ENCODE measurements at places on chromosomes 13 and 19.

GRCh38 chr13:57932061-57932460 is 300.5 kb downstream of the PCDH17 start:
- no peak for DNase-seq

GRCh38 chr13:28467034-28467433 is 27.9 kb downstream of the FLT1 start:
- no peak for DNase-seq

- DNase-seq = no peak
Observed at GRCh38 chr13:23443878-23444277, 10.4 kb upstream of the SACS start.

DNA sequence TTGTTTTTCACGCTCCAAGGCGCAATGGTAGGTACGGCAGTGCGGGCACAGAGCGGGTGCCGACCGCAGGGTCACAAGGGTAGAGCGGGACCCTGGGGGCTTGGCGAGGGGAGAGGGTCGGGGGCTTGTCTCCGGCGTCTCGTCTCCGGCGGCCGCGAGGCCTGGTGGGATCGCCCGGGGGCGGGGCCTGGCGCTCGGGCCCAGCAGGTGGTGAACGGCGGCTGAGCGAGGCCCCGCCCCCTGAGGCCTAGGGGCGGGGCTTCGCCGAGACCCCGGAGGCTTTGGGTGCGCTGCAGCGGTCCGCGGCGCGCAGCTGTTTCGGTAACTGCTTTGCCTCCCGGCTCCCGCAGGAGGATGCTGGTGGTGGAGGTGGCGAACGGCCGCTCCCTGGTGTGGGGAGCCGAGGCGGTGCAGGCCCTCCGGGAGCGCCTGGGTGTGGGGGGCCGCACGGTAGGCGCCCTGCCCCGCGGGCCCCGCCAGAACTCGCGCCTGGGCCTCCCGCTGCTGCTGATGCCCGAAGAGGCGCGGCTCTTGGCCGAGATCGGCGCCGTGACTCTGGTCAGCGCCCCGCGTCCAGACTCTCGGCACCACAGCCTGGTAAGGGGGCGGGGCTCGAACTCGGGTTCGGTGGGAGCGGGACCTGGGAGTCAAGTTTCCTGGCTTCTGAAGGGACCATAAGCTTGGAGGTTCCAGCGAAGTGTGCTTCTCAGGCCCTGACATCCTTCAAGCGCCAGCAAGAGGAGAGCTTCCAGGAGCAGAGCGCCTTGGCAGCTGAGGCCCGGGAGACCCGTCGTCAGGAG is at the start of gene TSEN34:
Gene TSEN34 (plus strand): TSS at position 298 of the 800 bp plus-strand sequence. CDS start 57 bp downstream, at position 355.
- no peak for DNase-seq

DNA sequence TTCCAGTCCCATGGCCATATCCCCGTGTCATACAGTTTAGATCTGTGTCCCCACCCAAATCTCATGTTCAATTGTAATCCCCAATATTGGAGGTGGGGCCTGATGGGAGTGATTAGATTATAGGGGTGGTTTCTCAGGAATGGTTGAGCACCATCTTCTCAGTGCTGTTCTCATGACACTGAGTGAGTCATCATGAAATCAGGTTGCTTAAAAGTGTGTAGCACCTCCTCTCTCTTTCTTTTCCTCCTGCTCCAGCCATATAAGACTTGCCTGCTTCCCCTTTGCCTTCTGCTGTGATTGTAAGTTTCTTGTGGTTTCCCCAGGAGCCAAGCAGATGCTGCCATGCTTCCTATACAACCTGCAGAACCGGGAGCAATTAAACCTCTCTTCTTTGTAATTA is 197.8 kb downstream of the NALCN start:
- no peak for DNase-seq

DNA sequence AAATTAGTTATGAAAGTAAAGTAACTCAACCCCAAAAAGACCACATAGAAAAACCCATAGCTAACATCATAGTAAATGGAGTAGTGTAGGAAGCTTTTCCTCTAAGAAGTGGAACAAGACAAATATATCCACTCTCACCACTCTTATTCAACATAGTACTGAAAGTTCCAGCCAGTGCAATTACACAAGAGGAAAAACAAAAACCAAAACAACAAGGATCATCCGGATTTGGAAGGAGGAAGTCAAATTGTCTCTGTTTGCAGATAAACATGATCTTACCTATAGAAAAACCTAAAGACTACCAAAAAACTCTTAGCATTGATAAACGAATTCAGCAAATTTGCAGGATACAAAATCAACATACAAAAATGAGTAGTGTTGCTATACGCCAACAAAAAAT is 8.5 kb upstream of the SIGLEC8 start:
- no peak for DNase-seq

DNA sequence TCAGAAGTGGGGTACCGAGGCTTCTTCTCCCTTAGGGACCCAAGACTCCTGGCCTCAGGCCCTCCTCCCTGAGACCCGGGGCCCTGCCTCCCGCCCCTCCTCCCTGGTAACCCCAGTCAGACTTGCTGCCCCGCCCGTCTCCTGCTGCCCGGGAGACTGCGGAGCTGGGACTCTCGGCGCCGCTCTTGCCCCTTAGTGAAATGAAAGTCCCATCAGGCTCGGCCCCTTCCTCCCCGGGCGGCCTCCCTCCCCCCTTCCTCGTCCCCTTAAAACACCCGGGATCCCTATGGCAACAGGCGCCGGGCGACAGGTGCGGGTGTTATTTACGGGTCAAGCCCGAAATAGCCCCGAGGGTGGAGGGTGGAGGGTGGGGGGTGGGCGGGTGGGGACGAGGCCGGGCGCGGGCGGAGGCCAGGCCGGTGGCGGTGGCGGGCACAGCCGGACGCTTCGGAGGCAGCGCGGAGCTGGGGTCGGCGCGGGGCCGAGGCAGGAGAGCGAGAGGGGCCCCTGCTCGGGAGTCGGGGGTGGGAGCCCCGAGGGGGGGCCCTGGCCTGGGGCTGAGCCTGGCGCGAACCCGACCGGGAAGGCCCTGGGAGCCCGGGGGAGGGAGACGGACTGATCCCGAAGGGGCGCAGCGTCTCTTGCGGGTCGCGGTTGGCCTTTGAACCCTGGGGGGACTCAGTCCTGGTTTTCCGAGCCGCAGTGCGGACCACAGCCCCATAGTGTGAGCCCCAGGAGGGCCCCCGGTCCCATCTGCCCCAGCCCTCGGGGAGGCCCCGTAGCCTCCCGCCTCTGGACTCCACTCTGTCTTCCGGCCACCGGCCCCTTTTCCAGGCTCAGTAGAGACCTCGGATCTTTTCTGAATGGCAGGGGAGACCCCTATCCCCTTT is at the start of gene CACNG6:
Gene CACNG6 (plus strand): TSS at position 414 of the 890 bp plus-strand sequence. CDS start 1,241 bp downstream, outside the sequence.
- DNase-seq = no peak

DNA sequence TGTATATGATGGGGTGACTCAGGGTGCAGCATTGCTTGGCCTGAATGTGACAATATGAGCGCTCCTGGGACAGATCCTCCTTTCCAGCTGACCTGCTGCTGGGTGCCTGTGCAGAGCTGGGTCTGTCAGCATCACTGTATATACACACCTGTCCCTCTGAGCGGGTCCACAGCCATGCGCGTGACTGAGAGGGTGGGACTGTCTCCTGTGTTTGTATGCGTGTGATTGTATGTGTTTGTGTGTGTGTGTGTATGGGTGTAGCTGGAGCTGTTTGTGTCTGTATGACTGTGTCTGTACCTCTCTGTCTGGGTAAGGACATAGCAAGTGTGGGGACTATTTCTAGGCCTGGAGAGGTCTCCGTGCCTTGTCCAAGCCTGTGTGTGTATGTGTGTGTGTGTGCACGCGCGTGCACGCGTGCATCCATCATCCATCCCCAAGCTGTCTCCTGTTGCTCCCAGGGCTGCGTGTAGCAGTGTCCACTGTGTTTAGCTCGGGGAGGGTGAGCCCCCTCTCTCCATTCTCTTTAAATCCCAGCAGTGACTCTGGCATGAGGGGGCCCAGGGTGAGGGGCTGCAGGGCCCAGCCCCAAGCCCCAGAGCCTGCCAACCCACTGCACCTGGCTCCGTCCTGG is 8.3 kb downstream of the IGLON5 start:
- DNase-seq = no peak

DNA sequence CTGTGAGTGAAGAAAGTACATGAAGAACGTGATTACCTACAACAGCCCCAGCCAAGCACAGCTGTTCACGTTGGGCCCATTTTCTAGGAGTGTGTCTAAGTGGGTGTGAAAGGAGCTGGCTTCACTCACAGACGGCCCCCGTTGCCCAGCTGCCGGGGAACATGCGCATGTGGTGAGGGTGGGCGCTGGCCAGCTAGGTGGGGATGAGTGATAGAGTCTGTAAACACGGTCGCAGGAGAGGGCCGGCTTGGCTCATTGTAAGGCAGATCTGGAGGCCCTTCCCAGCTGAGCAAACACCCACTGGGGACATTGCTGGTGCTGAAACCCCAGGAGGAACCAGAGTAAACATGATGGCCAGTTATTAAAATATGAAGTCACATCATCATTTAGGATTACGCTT is 160.5 kb downstream of the TEX29 start:
- DNase-seq = no peak

DNA sequence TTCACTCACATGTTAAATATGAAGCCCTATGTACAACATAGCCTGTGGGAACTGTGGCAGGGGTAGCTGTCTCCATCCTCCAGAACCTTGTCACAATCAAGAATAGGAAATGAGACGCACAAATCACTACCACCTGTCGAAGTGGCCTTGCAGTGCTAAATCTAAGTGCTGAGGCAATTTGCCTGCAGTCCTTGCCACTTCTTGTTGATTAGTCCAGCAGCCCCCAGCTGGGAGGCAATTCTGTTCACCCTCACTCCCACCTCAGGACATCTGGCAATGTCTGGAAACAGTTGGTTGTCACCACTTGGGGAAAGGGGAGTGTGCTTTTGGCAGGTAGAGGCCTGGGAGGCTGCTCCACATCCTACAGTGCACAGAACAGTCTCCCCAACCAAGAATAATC is 10.7 kb downstream of the RFX2 start:
- no peak for DNase-seq

DNA sequence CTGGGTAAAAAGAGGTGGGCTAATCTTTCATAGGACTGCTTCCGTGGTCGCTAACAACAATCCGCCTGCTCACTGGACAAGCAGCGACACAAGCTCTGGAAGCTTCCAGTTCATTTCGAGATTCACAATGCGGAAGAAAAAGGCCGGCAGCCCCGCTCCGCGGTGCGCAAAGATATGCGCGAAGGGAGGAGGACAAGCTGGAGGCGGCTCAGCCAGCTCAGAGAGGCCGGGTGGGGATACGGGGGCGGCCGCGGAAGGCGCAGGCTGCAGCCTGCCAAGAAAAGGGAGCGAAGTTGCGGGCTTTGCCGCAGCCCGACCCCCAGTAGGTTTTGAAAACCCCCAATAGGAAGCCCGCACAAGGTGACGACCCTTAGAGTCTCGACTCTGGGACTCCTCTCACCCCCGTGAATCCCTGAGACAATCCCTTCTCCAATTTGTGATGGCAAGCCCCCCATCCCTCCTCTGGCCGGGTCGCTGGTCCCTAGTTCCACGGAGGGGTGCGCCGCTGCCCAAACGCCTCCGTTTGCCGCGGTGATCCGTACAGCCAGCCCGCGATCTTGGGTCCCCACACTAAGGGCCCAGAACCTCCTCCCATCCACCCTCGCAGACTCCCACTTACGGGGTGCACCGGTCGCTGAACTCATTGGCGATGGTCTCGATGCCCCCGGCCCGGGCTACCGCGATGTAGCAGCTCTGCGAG is 697 bp downstream of the HSPH1 start:
- no peak for DNase-seq

- no peak for DNase-seq
Observed at GRCh38 chr13:26132756-26133155, 80.9 kb upstream of the SHISA2 start.

DNA sequence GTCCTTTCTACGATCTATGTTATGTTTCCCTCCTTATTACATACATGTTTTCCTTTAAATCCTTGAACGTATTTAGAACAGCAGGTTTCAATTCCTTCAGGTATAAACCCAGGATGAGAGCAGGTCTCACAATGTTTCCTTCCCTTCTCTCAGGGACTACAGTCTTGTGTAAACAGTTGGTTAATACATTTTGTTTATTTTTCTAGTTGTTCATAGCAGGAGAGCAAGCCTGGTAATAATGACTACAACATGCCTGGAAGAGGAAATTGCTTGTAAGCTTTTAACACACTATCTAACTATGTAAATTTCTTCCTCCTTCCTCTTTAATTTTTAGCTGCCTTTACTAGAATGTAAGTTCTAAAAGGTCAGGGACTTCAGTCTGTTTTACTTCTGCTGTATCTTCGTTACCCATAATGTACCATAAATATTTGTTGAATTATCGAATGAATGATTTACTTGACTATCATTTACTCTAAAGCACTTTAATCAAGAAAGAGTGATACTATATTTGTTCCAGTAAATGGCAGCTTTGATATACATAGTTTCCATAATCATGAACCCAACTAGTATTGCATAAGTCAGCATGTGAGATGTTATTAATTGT is 28.9 kb upstream of the TNFRSF19 start:
- no peak for DNase-seq

GRCh38 chr19:8113017-8113416 is 36.4 kb downstream of the FBN3 start:
- DNase-seq = no peak

DNA sequence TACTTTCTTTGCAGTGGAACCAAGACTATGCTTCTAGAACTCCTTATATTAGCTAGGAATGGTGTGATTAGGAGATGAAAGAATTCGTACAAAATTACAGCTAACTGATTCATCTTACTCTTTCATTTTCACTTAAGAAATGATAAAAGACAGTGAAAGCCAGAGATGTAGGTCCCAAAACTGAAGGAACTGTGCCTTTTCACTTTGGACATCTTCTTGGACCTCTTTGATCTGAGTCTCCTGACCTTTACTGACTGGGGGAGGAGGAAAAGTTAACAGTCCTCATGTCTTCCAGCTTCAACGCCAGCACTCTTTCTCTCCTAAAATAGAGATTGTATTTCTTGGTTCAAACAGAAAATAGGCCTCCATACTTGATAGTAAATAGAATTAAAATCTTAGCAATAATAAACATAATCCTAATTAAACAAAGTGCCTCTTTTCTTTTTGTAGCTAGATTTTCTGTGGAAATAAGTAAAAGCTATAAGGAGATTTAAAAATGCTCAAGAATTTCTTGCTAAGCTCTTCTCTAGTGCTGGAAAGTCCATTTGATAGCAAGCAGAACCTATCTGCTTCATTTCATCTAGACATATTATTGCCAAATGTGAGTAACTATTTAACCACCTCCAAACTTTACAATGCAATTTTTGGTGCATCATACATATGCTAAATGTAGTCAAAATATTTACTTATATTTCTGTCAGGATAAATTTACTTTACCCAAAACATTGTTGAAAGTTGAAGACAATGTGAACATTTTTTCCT is 109.4 kb upstream of the POSTN start:
- DNase-seq = no peak

- no peak for DNase-seq
Observed at GRCh38 chr13:50001287-50001686, 4.4 kb downstream of the TRIM13 start.

DNA sequence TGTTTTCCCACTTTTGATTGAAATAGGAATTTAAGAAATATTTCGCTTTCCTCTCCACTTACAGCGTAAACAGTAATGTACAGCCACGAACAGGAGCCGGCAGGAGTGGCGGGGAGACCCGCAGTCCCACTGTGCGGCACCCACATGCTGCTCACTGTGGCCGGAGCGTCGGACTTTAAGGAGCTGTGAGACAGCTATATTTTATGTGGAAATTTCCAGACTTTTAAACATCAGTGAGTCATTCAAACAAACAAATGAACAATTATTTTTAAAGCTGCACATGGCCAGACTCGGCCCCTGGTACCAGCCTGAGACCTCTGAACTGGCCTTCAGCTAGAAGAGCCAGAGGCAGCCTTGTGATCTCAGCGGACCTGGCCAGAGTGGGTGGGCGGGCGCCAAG is 52.5 kb downstream of the CRYL1 start:
- no peak for DNase-seq

GRCh38 chr19:6925386-6925785 is 38.0 kb downstream of the ADGRE1 start:
- no peak for DNase-seq

- DNase-seq = no peak
Observed at GRCh38 chr19:33630880-33631608, 9.3 kb downstream of the CHST8 start.

Measured in Panc1 (cell line).